ENCODE measurements at places on chromosomes 1 and 21.

GRCh38 chr1:213075725-213076124, 24.7 kb downstream of the RPS6KC1 start:
- no peak for DNase-seq

- DNase-seq: no peak
Measured at GRCh38 chr1:167545349-167545748, 8.2 kb downstream of the CREG1 start.

GRCh38 chr1:40898431-40898901, 36.3 kb upstream of the CITED4 start:
- DNase-seq: no peak

GRCh38 chr1:204455063-204455830, 39.4 kb downstream of the PIK3C2B start:
- DNase-seq: no peak

- DNase-seq: no peak
Measured at GRCh38 chr1:3419415-3420204, 34.9 kb upstream of the ARHGEF16 start.
